Dermis microvascular lymphatic vessel endothelial cell (primary cell): ENCODE measurements at places on chromosomes 5 and 9. TPM values are rescaled to one million over a fixed set of nuclear protein-coding genes. Genes with fewer than 3 reads are reported as not detected.

GRCh38 chr5:19565466-19565865 lies 422.5 kb downstream of the CDH18 start:
- no peak for DNase-seq

DNA sequence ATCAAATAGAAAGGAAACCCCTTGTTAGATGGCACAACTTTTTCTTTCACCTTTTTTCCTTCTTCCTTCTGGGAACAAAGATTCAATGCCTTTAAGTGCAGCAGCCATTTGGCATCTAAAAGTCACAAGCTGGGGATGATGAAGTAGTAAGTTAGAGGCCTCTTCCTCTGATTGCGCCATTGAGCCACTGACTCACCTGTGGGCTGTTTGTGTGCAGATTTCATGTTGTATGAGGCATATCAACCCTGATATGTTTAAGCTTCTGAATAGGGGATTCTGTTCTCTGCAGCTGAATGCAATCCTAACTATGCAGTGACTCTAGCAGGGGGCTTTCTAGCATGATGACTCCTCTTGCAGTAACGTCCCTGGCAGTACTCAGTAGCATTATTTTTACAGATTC lies 599.9 kb downstream of the CSNK1G3 start:
- no peak for DNase-seq

- DNase-seq, result no peak
These were observed 131.5 kb upstream of the PTPN3 start for GRCh38 chr9:109629615-109630014.

GRCh38 chr9:72704688-72705375 lies 183.4 kb downstream of the TMC1 start:
- DNase-seq, result no peak

DNA sequence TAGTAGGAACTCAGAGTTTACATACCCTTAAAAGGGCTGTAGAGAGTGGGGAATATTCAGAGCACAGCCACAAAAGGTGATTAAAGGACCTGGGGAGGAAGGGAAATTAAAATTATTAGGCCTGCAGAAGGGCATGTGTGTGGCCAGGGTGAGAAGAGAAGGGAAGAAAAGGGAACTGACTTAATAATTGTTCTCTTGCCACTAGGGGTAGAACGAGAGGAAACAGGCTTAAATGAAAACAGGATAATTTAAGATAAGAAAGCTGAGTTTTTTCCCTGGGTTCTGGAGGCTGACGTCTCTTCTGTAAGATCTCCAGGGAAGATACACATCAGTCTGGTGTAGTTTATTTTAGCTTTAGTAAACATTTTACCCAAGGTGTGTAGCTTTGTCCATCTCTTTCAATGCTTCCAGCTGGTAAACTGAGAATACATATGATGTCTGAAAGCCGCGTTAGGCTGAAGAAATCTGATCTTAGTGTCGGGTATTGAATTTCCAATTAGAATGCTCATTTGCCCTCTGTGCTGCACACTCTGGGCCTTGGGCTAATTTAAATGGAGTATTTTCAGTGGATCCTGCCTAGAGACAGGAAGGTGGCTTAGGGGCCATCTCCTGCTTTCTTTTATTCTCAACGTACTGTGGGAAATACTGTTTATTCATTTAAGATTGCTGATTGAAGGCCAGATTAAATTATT lies 416.8 kb downstream of the TMEM38B start:
- no peak for DNase-seq

GRCh38 chr5:1054018-1054798 lies 45.6 kb downstream of the NKD2 start:
- DNase-seq, result no peak

DNA sequence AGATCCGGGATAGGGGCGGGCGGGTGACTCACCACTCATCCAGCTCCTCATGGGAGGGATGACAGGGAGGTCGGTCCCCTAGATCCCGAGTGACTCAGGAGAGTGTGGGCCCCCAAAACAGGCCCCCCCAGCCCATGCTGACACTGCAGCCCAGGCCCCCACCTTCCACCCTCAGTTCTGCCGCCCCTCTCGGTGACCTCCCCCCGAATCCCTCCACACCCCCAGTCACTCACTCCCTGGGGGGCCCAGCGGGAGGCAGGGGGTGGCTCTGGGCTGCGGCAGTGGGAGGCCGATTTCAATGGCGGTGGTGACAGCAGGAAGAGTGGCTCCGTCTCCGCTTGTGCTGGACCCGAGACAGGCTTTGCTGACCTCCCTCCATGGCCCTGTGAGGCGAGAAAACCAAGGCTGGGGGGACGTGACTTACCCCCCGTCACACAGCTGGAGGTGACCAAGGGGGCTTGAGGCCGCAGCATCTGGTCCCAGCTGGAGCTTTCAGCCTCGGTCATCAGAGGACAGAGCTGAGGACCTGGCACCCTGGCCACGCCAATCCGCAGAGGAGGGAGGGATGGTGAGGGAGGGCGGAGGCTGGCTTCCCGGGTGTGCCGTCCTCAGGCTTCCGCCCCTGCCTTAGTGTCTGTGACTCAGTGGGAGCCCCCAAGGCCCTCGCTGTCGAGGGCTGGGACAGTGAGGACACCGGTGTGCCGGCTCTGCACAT lies 9.0 kb downstream of the GPSM1 start:
- no peak for DNase-seq

DNA sequence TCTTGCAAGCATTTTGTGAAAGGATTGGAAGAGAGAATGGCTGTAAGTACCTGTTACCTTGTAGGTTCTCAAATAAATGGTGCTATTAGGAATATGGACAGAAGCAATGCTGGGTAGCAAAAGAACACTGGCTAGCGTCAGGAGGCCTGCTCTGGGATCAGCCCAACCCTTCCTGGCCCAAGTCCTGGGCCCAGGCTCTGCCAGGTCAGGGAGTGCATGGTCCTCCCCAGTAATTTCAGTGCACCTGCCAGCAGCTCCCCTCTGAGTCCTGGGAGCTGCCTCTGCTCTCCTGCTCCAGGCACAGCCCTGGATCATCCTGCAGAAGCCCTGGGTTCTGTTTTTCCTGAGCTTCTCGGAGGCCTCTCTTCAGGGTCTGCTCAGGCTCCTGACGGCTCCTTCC lies 89.5 kb upstream of the ARAP3 start:
- no peak for DNase-seq

DNA sequence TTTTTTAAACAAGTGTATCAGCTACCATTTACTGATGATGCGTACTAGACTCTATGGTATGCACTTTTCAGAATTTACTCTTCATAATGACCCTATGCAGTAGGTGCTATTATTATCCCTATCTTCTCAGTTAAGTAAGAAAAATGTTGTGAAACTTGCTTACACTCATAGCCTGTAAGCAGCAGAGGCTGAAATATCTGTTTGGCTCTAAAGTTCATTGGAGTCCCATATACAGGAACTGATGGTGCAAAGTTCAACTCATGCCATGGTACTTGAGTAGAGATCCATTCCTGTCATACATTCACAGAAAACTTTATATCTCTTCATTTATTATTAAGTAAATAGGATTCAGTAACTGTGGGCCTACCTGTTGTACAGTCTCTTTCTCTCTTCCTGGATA lies 41.4 kb upstream of the CCDC112 start:
- DNase-seq, result no peak

DNA sequence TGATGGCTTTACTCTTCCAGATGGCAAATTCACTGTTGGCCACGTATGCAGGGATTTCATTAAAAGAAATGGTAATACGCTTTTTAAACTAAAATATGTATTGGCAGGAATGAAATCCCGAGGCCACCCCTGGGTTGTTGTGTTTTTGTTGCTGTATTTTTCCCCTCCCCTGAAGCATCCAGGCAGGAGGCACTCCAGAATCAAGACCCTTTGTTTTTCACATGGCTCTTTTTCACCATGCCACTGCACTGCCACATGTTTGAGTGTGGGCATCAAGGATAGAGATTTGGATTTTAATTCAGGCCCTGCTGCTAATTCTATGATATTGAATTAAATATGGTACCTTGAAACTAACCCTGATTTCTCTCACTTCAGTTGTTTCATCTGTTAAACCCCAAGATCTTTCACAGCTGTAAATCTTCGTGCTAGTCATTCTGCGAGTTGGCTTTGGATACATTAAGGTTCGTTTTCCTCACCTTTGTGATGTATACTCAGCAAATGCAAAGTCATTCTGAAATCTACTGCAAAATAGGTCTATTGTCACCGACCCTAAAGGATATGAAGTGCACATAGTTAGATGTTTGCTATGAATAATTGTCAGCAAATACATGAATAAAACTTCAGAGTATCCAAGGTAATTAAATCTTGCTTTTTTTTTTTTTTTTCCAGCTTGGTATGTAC lies 533.4 kb downstream of the PTPRD start:
- DNase-seq, result no peak

- no peak for DNase-seq
These were observed 29.1 kb upstream of the TCF7 start for GRCh38 chr5:134085411-134085810.

GRCh38 chr9:125977223-125977622 lies 230.1 kb downstream of the PBX3 start:
- no peak for DNase-seq

DNA sequence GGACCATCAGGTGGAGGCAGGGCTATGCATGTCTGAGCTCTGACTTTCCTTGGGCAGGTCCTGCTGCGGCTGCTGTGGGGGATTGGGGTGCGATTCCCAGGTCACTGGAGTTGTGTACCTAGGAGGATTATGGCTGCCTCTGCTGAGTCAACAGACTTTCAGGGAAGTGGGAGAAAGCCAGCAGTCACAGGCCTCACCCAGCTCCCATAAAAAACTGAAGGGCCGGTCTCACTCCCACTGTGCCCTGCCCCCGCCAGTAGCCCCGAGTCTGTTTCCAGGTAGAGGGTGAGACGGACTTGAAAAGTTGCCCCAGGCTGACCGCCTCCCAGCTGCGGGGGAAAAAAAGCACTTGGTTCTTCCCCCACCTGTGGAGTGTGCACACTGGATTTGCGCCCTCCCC lies 76.7 kb downstream of the FAM170A start:
- no peak for DNase-seq

DNA sequence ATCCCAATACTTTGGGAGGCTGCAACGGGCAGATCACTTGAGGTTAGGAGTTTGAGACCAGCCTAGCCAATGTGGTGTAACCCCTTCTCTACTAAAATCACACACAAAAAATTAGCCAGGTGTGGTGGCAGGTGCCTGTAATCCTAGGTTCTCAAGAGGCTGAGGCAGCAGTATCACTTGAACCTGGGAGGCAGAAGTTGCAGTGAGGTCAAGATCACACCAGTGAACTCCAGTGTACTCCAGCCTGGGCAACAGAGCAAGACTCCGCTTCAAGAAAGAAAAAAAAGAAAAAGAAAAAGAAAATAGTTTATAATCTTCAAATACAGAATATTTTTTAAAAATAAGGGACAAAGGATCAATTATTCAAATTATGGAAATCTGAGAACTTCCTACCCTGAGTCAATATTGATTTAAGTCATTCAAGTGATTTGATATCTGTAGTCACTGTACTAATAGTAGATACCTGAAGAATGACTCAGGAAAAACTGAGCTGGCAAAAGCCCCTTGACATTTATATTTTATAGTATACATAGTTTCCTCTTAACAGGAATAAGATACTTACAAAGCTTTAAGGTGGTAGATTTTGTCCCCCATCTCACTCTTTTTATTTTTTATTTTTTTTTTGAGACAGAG lies 61.8 kb downstream of the PTBP3 start:
- no peak for DNase-seq

DNA sequence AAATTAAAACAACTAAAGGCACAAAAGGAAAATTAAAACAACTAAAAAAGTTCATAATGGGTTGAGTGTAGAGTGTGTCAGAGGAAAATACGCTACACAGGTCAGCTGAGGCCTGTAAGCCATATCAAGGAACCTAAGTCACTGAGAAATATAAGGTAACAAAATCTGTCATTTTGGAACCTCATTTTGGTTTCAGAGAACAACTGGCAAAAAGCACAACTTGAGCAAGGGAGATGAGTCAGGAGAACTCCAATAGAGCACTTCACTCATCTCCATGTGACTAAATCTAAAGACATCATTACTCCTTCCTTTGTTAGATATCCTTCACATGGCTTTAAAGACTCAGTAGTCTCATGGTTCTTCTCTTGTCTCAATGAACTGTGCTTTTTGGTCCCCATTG lies 269.4 kb upstream of the POU5F2 start:
- DNase-seq, result no peak

DNA sequence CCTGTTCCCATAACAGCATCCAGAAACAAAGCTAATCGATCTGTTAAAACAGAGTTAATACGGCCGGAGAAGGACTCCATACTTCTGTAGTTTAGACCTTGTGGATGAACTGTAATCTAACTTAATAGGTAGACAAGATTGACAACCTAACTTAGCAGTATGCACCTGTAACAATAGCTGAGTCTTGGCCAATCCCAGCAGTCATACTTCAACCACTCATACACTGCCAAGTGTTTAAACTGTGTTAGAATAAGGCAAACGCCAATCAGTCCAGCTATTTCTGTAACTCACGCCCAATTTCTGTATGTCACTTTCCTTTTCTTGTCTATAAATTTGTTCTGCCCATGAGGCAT lies 33.7 kb upstream of the MACIR start:
- DNase-seq, result no peak

DNA sequence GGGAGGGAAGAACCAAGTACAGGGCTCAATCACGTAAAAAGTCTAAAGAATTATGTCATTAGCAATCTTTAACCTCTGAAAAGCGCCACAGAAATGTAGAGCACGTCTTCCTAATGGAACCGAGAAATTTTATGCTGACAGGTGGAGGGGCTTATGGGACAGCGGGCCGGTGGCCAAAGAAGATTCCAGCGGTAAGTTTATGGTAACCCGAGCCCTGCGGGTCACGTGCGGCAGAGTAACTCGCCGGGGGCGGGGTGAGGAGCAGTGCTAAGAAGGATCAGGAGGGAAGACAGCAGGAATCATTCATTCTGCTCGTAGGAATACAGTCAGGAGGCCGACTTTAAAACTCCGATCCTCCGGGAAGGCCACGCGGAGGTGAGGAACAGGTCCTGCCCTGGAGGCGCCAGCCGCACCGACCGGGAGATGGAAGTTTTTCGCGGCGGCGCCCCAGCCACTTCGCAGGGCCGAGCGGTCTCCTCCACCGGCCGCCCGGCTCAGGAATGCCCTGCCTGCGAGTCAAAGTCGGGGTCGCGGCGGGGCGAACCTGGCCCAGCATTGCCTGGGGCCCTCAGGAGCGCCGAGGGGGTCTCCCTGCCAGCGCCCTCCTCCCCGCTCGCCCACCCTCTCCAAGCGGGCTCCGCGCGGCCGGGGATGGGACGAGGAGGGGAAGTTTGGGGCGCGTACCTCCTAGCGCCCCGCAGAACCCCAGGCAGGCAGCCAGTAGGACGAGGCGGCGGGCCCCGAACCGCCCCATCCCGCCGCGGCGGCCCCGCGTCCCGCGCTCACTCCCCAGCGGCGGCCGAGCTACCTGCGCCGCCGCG lies 101.8 kb downstream of the ESM1 start:
- no peak for DNase-seq

Gene CPLANE1
- 11.1 and 11.4 TPM in 2 replicates for total RNA-seq

Gene C9orf85
- total RNA-seq, result 13.0 TPM in 2 replicates

Gene CTSV
- total RNA-seq, result 0.25 and 0.77 TPM in 2 replicates

Gene ADGRD2
- not detected in 2 replicates for total RNA-seq

Gene BHMT
- total RNA-seq, result not detected in 2 replicates

Gene LEAP2
- 0.13 TPM in 2 replicates for total RNA-seq

Gene RNF180
- total RNA-seq, result 1.2 and 2.9 TPM in 2 replicates

Gene FOXD4L4
- 0.13 TPM in 1 of 2 replicates, not detected in the other for total RNA-seq

Gene C9orf153
- total RNA-seq, result 0.38 TPM in 1 of 2 replicates, not detected in the other

Gene CTXN3
- not detected in 2 replicates for total RNA-seq

Gene HSD17B3
- not detected in 2 replicates for total RNA-seq

Gene PAEP
- not detected in 2 replicates for total RNA-seq
